MCF 10A (cell line): ENCODE measurements at places on chromosomes 7 and 10.

DNA sequence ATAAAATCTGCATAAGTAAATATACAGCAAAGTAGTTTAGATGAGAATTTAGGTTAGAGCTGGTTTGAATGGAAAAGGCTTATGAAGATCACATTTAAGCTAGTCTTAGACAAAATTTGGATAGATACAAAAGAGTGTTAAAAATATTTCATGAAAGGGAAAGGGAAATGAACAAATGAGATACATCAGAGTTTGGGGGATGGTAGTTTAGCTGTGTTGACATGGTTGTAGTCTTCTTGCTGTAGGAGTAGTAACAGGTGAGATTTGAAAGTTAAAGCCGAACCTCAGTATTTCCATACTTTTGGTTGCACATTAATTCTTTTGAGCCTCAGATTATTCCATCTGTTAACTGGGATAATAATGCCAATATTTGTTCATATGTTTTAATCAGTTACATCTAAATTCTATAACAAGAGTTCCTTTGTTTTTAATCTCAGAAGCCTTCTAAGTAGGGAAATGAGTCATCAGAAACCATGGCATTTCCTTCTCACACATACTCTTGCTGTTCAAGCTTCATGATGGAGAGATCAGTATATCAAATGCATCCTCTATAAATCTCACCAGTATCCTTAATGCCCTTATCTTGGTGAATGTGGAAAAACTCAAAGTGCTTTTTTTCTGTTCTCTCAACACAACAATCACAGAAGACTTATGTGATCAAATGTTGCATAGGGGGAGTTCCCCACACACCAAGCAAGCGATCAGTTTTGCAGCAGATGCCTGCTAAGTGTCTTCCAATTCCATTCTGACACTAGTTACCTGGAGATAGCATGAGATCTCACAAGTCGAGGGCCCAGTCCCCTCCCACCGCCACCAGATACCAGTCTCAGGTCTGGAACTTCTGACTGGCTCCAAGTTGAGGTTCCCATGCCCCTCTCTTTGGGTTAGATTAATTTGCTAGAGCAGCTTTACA is 84.7 kb downstream of the MAPK8 start:
- DNase-seq = peak; percentile 42

DNA sequence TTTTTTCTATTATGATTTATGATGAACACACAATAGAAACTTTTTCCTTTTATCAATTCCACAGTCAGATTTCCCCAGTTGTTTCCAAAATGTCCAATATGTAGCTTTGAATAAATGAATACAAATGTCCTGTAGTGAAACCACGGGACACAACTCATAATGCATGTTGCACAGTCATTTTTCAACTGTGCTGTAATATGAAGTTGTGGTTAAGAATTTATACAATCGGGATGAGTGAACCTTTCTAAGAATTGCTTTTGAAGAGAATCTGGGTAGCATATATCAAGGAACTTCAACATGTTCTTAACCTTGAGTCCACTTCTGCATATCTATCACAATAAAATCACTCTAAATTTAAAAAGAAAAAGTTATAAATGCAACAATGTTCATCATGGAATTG is 14.6 kb upstream of the ST7 start:
- no peak for DNase-seq

GRCh38 chr7:50660040-50660829 is 95.0 kb upstream of the DDC start:
- no peak for DNase-seq

GRCh38 chr10:106917452-106918055 is 247.0 kb downstream of the SORCS1 start:
- peak; percentile 40 for DNase-seq

- peak; percentile 42 for DNase-seq
Measured at GRCh38 chr10:122374859-122375678, 561 bp downstream of the PLEKHA1 start.

GRCh38 chr7:150716939-150717338 is 526 bp downstream of the GIMAP1 start:
- no peak for DNase-seq

DNA sequence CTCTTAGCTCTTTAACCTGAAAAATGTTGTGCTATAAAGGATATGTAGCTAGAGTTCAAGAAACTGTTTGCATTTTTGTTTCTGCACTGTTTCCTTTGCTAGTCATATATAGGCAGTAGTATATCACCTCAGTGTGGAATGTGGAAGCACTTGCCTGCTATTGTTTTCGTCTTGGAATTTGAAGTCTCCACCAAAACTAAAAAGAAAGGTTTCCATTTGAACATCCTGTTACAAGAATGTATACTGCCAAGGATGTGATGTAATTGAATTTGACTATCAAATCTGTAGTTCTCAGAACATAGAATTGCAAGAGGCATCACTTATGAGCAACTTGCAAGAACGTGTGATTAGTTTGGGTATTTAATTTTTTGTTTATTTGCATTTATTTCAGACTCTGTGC is 51.1 kb upstream of the MEOX2 start:
- DNase-seq = no peak

DNA sequence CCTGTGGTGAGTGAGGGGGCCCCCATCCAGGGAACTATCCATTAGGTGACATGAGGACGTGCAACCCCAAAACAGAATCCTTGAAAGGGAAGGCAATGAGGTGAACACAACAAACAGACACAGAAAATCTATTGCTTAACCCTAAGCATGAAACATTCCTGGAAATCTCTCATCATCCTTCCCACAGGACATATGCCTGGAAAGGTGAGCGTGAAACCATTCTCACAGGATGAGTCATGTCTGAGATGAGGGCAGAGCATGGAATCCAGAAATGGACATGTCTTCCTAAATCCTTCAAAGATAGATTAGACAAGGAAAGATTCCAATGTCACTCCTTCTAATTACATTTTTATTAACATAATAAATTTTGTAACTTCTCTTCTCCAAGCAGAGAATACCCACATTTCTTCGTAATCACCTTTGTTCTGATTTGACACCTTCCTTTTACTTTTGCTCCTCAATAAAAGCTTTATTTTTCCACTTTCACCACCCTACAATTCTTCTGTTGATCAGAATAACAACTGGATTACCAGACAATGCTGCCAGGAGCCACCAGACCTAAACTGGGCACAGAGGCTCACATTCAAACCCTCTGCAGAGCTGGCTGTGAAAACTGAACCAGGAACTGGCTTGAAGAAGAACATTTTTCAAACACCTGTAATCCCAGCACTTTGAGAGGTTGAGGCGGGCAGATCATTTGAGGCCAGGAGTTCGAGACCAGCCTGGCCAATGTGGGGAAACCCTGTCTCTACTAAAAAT is 67.2 kb downstream of the COBL start:
- DNase-seq = peak; percentile 90

DNA sequence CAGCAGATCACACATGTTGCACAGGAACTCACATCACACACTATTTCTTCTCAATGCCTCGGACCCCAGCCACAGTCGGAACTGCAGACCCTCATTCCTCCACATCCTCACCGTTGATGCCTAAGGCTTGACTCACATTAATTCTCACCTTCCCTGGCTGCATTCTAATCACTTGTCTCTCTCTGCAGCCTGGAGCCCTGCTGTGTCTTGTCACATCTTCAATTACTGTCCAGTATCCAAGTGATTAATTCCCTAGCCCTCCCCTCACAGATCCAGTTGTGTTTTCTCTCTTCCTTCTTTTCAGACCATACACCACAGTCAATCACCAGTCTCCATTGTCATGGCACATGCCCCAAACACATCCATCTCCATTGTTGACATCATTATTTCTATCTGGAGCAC is 592.4 kb upstream of the IGFBP3 start:
- DNase-seq = no peak

GRCh38 chr7:22422831-22423615 is 66.1 kb upstream of the RAPGEF5 start:
- DNase-seq = no peak

DNA sequence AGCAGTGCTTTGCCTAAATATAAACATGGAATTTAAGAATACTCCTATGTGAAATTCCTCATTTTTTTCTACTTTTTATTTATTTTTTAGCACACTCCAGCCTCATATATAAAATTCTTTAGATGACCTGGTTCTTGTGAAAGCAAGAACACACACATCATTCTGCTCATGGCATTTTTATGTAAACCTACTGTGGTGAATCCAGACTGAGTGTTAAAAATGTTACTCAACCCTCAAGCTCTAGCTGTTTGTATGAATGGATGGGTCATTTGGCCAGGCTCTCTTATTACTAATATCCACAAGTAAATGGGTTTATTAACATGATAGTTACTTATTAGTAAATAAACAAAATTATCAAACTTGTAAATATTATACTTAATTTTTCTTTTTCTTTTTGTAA is 551.7 kb upstream of the LRRN3 start:
- no peak for DNase-seq

DNA sequence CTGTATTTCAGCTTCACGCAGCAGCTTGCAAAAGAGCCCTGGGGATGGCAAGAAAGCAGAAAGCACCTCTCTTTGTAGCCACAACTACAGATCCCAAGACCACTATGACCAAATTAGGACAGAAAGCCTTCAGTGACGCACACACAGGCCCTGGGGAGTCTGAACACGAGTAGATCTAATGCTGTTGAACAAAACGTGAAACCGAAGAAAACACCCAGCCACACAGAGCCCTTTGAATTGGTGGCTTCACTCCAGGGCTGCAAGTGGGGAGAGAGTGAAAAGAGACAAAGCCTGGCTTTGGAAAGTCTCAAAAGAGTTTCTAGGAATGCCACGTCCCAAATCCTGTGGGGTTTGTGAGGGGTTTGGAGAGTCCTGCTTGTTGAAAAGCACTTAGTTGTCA is 28.4 kb downstream of the PLXNA4 start:
- no peak for DNase-seq

DNA sequence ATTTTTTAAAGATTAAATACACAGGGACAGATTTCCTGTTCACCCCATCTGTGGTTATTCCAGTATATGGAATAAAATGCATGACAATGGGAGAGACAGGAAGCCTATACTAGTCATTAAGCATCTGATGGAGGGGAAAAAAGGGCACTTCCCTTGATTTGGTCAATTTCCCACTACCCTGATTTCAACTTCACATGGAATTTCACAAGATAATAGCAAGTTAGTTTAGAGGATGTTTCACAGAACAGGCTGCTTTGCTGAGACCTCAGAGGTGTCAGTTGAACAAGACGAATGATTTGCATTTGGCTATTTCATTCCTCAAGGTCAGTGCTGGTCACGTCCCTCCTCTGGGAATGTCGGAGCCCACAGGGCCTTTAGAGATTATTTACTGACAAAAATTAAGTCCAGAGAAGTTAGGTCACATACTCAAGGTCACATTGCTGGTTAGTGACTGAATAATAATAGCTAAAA is 4.7 kb upstream of the ITPRIP start:
- no peak for DNase-seq

GRCh38 chr7:11130012-11130411 is 156.3 kb downstream of the PHF14 start:
- peak; percentile 49 for DNase-seq

DNA sequence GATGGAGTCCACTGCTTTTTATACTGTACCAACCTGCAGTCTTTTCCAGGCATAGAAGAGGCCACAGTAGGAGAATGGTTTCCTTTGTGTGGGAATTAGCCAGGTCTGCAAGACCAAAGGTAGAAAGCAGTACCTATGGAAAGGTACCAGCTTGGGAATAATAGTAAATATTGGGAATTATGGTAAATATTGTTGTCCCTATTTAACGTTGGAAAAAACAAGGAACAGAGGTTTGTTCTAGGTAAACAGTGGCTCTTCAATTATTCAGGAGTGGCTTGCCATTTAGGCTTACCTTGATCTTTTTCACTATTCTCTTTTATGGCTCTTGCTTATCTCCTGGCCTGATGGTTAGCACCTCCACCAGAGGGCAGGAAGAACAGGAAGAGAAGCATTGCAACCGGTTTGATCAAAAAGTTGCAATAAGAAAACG is 43.9 kb upstream of the GSAP start:
- DNase-seq = no peak

DNA sequence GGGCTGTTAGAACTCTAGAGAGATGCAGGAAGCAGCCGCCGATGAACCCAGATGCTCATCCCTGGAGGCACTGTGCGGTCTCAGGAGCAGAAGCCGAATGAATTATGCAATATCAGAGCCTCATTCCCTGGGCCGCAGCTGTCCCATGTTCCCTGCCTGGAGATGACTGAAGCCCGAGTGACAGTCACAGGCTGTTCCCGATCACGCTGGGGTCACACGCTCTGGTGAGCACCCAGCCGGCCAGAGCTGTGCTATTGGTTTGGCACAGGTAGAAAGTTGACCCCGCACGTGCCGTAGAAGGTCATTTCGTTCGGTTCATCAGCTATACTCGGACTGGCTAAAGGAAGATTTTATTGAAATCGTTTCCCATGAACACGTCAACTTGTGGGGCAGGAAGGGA is 140.5 kb upstream of the SH2B2 start:
- no peak for DNase-seq

DNA sequence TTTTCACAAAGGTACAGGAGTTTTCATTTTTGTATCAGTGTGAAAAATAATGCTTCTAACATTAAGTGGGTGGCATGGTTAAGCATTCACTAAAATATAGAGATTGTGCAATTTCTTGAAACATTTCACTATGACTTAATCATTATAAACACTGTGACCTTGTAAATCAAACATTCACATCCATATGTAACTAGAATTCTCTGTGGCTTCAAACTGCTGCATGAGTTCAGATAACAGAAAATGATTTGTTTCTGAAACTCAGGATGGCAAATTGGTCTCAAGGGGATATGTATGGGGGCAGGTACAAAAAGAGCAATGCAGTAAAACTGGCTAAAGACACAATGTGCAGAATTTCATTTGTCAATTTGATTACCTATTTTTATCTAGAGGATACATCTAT is 3.8 kb downstream of the FAM133B start:
- DNase-seq = peak; percentile 26

- DNase-seq = peak; percentile 51
Measured at GRCh38 chr7:80498481-80499349, 13.1 kb downstream of the GNAT3 start.

DNA sequence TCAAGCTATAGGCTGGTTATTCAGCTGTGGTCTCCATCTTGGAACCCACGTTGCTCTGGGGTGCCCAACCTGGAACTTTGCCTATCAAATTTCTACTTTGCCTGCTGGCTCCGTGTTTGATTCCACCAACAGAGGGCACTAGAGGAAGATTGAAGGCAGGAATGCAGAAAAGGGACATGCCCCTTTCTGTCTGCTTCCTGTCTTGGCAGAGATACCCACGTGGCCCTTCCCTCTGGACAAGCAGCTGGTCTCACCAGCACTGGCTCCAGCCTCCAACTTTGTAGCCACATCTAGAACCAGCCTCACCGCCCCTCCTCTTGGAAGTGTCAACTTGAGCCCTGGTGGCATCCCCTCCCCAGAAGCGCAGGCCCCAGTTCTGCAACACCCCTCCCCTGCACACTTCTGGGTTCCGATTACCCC is 52.1 kb upstream of the ZNF438 start:
- DNase-seq = peak; percentile 66

GRCh38 chr7:123533929-123534382 is 439 bp downstream of the IQUB start:
- no peak for DNase-seq

DNA sequence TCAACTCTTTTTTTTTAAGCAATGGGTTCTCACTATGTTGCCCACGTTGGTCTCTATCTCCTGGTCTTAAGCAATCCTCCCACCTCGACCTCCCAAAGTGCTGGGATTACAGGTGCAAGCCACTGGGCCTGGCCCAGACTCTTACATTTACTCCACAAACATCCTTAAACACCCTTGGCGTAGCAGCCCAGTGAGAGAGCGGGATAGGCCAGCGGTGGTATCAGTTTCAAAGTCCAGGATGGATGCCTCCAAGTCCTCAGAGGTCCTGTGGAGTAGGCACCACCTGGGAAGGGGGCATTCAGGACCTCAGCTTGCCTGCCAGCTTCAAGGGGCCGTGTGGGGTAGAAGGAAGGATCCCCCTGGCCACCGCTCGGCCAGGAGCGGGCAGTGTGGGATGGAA is 18.1 kb upstream of the VPS37D start:
- DNase-seq = no peak
